ENCODE measurements at places on chromosomes 12 and 14. TPM values are rescaled to one million over a fixed set of nuclear protein-coding genes. Genes with fewer than 3 reads are reported as not detected.

- DNase-seq = no peak
Observed at GRCh38 chr14:96368534-96368933, 5.2 kb downstream of the GSKIP start.

DNA sequence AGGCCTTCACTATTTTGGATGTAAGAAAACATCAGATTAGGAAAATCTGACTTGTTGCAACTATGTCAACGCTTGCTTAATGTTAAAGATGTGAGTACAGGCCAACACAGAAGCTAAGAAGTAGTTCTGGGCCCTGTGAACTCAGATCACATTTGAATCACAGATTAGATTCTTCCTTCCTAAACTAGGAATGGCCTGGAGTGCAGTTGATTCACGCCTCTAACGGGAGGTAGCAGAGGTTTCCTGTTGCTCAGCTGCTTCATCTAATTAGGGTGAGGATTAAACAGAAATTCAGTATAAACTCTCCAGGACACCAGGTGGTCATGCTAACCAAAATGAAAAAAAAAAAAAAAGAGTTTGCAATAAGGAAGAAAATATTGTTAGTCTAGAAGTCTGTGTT is 314.3 kb downstream of the TRHDE start:
- DNase-seq = no peak

Gene COA8
- 35.7 TPM for total RNA-seq

DNA sequence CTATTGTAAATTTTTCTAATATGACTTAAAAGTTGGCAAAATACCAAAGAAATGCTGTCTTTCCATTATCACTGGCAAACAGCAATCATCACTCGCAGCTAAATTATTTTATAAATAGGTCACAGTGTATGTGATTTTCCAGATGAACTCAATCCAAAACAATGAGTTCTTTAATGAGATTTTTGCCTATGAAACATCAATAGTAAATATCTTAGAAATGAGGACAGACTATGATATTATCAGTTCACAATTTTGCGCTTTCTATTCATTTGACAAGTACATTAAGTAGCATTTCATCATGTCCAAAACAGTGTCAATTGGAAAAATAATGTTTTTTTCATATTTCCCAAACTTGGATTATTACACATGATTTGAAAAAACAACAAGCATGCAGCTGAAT is 65.7 kb downstream of the PIK3C2G start:
- DNase-seq = no peak

GRCh38 chr12:58907391-58907790 is 12.9 kb downstream of the LRIG3 start:
- DNase-seq = no peak

Gene MSI1
- total RNA-seq = not detected

Gene GPRC5D
- total RNA-seq = not detected

Gene COX8C
- total RNA-seq = not detected

Data from sigmoid colon (tissue), 7 donors.